ENCODE measurements at places on chromosomes 5 and 9. TPM values are rescaled to one million over a fixed set of nuclear protein-coding genes. Genes with fewer than 3 reads are reported as not detected.

The LHX3 gene
- total RNA-seq: not detected

The SEMA5A gene
- 19.7 TPM for total RNA-seq

The PCDHGC3 gene
- 33.7 TPM for total RNA-seq

The OCLN gene
- 2.0 TPM for total RNA-seq

The RLN1 gene
- 0.34 TPM for total RNA-seq

The IL5 gene
- not detected for total RNA-seq

The BTNL3 gene
- 0.13 TPM for total RNA-seq

The MLANA gene
- total RNA-seq: not detected

The LECT2 gene
- not detected for total RNA-seq

The ITGA1 gene
- 34.9 TPM for total RNA-seq

The TTC23L gene
- not detected for total RNA-seq

DNA sequence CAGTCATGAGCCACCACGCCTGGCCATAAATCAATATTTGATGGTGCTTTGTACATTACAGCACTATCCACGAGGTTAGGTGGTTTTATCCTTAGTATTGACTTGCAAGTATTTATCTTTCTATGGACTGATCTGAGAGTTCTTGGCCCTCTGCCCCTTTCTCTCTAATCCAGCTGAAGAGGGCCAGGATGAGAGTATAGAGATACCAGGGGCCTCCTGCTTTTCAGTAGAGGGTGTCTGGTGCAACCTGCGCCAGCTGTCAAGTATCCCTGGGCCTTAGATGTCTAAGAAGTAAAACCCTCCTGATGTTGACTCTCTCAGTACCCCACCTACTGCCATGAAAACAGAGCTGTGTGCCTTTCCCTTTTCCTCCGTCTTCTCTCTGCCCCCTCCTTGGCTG is 153.4 kb downstream of the SLIT3 start:
- no peak for DNase-seq

DNA sequence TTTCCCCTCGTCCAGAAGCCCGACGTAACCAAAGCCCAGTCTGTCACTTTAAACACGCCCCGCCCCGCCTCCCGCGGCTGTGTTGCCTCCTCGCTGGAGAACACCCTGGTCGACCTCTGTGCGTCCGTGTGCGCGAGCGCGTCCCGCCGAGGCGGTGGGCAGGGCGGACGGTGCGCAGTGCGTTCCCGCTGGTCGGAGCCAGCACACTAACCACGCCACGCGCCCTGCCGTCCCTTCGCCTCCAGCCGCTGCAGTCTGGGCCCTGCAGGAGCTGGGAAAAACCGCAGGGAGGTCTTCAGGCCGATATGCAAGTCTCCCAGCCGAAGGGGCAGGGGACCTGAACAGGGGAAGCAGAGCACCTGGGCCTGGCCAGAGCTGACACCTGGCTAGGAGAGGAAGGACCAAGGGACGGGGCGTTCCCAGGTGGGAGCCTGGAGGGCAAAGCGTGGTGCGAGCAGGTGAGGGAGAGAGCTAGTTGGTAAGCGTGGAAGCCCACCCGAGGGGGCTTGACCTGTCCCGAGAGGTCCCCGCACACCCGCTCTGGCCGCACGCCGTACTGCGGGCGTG is 1.3 kb upstream of the PHPT1 start:
- peak; percentile 94 for DNase-seq

DNA sequence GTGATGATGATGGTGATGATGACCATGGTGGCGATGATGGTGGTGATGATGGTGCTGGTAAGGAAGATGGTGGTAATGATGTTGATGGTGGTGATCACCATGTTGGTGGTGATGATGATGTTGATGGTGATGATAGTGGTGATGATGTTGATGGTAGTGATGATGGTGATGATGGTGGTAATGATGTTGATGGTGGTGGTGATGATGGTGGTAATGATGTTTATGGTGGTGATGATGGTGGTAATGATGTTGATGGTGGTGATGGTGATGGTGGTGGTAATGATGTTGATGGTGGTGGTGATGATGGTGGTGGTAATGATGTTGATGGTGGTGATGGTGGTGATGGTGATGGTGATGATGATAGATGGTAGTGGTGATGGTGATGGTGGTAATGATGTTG is 20.7 kb upstream of the RXRA start:
- DNase-seq: no peak

- no peak for DNase-seq
Observed at GRCh38 chr5:20958641-20959040, 970.6 kb upstream of the CDH18 start.

DNA sequence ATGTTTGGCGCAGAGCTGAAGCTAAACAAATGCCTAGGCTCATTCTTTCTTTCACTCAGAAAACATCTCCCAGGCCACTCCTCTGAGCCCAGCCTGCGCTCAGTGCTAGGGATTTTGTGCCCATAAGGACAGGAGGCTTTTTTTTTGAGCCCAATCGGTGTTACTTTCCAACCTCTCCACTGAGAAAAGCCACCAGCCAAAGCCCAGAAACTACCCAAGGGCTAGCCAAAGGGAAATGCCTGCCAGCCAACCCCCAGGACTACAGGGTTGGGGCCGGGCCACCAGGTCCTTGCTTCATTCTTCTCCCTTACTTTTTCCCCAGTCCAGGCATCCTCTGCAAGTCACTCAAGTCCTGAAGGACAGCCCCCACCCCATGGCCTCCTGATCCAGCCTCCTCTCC is 134.7 kb downstream of the PAX5 start:
- DNase-seq: no peak

DNA sequence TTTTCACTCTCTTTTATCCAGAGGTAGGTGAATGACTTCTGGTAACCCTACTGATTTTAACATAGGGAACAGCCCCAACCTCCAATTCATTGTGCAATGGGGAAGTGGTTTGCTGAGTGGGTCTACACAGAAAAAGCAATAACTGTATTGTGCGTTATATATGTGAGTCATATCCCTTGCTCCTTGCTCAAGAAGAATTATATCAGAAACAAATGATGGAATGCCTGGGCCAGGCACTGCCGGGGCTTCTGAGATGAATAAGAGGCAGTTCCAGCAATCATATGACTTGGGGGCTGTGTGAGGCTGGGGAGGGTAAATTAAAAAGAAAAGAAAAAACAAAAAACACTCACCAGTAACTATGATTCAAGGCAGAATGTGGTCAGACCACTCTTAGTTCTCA is 79.2 kb upstream of the ABCA1 start:
- no peak for DNase-seq

DNA sequence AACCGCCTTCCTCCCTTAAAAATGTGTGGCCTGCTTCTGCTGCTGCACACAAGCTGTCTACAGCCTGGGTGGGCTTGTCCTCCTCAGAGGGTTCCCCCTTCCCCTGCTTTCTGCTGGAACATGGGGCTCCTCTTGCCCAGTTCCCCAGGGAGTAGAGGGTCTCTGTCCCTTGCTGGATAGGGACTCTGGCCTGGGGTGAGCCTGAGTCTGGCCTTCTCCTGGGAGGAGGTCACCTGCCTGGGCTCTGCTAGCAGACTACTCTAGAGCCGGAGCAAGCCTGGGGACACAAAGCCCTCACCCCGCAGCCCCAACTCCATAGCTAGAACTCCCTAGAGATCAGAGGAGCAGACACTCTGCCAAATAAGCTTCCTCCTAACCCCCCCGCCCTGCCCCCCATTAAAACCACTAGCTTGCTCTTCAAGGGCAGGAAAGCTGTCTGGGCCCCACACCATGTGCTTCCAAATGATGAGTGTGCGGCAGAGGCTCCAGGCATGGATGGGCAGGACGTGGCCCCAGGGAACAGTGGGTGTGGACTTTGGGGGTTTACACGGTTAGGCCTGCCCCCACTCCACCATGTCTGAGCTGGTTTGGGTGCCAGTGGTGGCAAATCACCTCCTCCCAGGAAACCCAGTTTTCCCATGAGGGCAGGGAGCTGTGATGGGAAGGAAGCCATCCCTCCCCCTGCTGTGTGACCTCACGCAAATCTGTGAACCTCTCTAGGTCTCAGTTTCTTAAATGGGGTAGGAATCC is 10.0 kb downstream of the TCF7 start:
- DNase-seq: no peak

DNA sequence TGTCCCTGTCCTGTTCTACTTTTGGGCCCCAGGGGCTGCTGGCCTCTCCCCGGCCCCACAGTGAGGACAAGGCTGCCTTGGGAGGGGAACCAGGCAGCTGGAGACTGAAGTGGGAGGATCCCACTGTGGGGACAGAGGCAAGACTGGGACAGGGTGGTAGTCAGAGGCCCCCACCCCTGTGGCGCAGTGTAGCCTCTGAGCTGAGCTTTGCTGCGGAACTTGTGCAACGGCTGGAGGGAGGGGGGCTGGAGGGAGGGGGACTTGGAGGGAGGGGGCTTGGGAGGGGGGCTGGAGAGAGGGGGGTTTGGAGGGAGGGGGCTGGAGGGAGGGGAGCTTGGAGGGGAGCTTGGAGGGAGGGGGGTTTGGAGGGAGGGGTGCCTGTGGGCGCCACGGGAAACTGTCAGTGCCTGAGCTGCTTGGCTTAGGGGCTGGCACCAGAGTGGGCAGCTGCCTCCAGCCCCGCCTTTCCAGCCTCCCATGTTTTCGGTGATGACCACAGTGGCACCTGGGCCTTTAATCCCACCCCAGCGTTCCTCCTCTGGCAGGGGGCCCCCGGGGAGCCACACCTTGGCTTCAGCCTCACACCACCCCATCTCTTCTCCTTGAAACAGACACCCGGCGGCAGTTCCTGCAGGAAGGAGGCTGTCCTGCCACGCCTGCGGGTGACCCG is 2.3 kb upstream of the FUT7 start:
- DNase-seq: no peak

DNA sequence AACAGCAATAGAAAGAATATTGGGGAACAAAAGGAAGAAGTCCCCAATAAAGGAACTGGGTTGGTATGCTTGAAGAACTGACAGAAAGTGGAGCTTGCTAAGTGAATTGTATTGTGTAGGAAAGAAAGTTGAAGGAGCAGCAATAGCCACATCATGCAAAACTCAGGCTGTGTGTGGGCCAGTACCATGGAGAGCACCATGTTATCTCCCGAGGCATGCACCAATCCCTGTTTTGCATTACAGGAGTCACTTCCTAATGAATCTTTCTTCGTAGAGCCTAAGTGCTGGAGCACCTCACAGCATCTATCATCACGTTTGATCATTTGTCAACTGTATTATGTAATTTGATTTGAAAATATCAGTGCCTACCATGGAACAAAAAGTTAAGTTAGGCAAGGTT is 137.7 kb upstream of the NMUR2 start:
- no peak for DNase-seq

DNA sequence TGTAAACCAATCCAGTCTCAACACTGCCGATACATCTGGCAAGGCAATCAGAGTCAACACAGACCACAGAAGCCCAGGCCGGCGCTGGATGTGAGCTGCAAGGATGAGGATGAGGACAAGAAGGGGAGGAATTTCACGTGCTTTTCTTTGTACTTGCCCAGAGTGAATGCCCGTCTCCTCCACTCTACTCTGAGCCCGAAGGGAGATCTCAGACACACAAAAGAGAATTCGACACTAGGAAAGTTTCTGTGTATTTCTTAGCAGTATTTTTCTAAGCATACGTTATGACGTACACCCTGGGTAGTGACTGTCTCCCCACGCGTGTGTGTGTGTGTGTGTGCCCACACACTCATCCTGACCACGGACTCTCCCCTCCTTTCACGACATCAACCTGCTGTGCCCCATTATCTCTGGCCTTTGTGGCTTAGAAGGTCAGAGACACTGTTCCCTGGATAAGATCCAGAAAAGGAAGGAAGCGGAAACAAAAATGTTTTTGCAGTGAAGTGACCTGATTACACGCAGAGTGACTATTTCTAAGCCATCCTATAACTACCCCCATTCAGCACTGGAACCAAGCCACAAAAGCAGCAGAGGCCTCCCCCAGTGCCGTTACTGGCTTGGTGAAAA is 227.3 kb upstream of the DAPK1 start:
- DNase-seq: peak; percentile 35

GRCh38 chr5:74201334-74202081 is 439.0 kb downstream of the ENC1 start:
- DNase-seq: peak; percentile 46

DNA sequence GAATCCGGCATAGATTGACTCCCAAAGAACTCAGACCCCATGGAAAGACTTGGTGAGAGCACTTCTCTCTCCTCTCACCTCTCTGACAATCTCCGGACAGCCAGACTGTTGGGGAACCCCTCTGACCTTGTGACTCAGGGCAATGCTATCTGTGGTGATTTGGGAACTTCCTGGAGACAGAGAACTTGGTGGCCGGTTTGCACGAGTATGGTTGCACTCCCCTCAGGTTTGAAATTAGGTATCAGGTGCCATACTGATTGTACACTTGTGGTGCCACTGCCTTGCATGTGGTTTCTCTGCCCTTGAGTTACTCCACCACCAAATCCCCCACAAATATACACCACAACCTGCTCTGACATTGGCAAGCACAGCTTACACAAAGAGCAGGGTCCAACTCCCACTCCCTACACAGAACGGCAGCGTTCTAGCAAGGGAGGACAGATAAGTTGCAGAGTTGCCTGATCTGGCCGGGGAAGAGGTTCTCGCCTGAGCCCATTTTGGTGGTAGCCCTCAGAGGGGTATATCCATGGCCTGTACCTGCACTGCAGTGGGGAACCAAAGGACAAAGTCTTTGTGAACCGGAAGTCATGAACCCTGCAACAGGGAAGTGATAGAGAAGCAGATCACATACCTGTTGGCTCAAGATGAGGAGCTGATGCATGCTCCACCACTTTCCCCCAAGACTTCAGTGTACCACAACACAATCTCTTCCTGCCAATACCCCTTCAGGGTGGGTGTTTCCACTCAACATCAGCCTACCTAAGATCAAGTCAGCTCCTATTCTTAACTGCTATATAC is 255.1 kb downstream of the MCTP1 start:
- DNase-seq: no peak

DNA sequence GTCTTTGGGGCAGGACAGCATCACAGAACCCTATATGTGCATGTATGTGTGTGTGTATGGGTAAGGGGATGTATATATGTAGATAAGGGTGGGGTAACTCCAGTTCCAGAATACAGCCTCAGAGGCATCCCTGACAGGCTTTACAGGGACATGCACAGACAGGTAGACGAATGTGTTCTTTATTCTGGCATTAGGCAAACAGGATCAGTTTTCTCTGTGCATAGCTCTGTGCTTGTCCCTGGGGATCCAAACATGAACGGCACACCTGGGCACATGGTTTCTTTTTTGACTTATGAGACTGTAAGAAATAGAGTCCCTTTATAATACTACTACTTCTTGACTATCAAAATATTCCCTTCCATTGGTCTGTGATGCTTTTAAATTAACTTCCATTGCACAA is 120.6 kb downstream of the TRIO start:
- no peak for DNase-seq

DNA sequence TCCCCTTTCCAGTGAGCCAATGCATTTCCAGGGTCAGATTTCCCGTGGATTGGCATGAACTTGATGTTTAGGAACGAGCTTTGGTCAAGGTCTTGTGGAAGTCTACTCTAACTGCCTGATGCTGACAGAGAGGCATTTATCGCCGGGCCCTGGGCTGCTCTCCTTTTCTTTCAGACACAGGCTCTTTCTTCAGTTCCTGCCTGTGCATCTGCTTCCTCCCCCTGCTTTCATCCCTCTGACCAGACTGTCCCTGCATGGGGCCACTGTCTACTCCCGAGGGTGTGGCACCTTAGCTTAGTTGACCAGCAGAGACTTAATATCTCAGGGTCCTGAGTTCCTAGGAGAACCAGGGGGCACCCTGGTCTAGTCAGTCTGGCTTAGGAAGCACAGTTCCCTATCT is 41.2 kb downstream of the RALGPS1 start:
- DNase-seq: no peak

- peak; percentile 47 for DNase-seq
Observed at GRCh38 chr9:6567140-6567591, 78.4 kb downstream of the GLDC start.

- DNase-seq: no peak
Observed at GRCh38 chr9:94991961-94992907, 265.7 kb downstream of the AOPEP start.

GRCh38 chr5:119059740-119060255 is 11.1 kb upstream of the DMXL1 start:
- no peak for DNase-seq

- DNase-seq: no peak
Observed at GRCh38 chr5:6752236-6752635, 39.0 kb downstream of the TENT4A start.
